ENCODE measurements at places on chromosomes 12 and 14.

DNA sequence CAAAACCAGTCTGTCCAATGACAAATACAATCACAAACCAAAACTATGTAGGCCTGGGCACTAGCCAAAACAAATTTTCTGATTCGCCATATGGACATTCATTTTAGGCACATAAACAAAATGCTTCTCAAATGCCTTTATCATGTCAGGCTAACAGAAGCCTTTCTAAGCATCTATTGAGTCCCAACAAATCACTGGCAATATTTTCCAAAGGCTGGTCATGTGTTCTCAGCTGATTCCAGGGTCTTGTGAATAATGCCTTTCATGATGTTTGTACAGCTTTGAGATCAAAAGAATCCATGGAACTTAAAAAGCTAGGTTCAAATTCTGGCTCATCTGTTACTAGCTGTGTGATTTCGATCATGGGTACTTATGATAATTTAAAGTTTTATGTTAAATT, 16.1 kb downstream of the FSCB start:
- no peak for DNase-seq

- DNase-seq, result peak; percentile 77
Measured at GRCh38 chr12:57229046-57229633, 371 bp upstream of the SHMT2 start.

- DNase-seq, result no peak
Measured at GRCh38 chr12:130489293-130489692, 151.6 kb downstream of the PIWIL1 start.

- no peak for DNase-seq
Measured at GRCh38 chr12:89980236-89980635, 271.6 kb upstream of the ATP2B1 start.

- DNase-seq, result peak; percentile 25
Measured at GRCh38 chr12:54173066-54173726, 15.6 kb downstream of the SMUG1 start.

DNA sequence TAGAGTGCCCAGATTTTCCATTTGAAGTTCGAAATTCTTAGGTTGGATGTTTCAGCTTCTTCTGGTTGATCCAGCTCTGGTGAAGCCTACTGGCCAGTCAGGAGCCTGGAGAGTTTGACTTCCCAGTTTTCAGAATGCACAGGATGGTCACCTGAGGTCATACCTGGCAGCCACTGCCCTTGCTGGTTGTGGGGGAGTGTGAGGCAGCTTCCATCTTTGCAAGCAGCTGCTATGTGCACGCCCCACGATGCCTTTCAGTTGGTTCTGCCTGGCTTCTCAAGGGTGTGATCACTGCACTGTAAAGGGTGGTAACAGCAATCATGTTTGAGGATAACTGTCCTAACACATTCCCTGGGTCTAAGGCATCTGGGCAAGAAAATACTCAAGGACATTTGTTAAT, 15.4 kb downstream of the CCDC92 start:
- DNase-seq, result no peak

DNA sequence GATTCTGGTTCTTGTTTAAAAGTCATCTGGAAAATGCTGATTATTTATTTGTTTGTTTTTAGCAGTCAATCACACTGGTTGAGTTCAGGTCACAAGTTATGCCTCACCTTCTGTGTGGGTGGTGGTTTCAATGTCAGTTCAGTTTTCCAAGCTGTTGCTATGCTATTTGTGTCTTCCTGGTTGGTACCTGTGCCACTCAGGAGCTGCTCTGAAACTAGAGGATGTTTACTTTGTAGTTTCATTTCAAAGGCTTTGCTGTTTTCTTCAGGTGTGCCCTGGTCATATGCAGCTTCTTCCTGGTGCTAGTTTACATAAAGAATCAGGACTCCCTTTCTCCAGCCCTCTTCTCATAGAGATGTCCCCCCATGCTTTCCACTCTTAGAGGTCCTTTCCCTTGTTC, 75.7 kb upstream of the PPP4R3A start:
- DNase-seq, result no peak

- peak; percentile 45 for DNase-seq
Measured at GRCh38 chr14:100223332-100224201, 15.4 kb upstream of the YY1 start.

DNA sequence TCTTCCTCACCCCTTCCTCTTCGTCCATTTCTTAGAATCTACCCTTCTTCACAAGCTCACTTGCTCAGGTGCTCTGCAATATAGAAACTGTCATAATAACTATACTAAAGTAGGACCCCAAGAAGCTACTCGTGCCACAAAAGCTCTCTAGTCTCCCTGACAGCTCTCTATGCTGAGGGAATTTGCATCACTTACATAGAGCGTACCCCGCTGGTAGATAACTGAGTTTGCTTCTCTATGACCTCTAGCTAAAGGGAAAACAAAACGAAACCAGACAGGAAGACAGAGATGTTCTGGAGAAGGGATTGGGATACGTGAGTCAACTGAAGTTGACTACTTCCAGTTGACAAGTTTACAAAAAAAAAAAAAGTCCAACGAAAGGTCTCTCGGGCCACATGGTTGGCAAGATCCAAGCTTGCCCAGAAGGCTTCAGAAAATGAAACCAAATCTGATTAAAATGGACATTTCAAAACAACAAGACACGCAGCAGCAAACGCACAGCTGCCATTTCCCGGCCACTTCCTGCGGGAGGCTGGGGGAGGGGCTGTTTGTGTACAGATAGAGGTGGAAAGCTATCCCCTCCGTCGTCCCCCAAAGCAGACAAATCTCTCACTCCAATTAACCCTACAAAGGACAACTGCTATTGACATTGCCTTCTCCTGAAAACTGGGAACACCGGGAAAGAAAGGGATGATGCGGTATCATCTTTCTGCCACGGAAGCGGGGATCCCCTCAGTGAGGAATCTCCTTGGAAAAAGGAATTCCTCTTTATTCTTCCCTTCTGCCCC, 1.3 kb downstream of the BAZ2A start:
- peak; percentile 82 for DNase-seq

- no peak for DNase-seq
Measured at GRCh38 chr14:32427726-32428528, 98.8 kb downstream of the AKAP6 start.

- DNase-seq, result no peak
Measured at GRCh38 chr14:59278111-59278510, 89.6 kb downstream of the DAAM1 start.

- no peak for DNase-seq
Measured at GRCh38 chr14:29459531-29459930, 468.1 kb downstream of the PRKD1 start.

GRCh38 chr14:95163666-95164065, 6.3 kb upstream of the DICER1 start:
- DNase-seq, result peak; percentile 75

DNA sequence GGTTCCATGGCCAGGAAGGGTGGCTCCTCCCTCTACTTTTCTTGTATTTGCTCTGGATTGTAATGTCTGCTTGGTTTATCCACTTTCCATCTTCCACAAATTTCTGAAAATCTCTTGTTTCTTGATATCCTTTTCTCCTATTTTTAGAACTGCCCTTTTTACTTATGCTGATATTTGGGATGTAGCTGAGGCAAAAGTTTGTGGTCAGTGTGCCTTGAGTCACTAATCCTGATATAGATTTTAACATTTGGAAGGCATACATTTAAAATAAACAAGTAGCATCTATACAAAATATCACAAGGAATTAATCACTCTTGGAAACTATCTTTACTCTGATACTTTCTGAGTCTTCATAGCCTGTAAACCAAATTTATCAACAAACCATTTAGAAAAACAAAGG, 11.0 kb downstream of the GRIP1 start:
- DNase-seq, result no peak

DNA sequence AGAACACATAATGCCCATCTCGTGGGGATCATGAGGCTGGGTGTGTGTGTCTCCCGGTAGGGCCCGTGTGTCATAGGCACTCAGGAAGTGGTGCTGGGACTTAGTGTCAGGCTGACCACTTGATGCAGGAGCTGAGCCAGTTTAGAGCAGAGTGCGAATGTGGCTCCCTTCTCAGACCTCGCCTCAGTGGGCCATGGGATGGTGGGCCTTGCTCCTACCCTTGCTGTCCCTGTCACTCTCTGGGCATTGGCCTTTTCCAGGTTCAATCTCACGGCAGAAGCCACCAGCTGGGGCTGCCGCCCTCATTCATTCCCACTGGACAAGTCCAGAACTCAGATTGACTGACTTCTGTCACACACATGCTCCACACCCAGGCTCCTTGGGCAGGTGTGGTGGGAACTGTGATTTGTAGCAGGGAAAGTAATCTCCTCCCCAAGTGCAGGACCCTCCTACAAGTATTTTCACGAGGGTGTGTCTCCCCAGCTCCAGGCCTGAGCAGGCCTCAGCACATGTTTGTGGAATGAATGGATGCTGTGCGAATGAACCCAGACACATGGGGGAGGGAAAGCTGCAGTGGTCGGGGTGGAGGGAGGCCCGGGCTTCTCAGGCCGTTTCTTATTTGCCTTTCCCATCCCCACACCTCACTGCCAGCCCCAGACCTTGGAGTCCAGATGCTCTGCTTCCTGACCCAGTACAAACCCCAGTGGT, 54.9 kb downstream of the BEGAIN start:
- no peak for DNase-seq

- peak; percentile 56 for DNase-seq
Measured at GRCh38 chr12:51925346-51926063, 18.2 kb downstream of the ACVRL1 start.

- DNase-seq, result no peak
Measured at GRCh38 chr14:103206836-103207387, 83.7 kb downstream of the TNFAIP2 start.

DNA sequence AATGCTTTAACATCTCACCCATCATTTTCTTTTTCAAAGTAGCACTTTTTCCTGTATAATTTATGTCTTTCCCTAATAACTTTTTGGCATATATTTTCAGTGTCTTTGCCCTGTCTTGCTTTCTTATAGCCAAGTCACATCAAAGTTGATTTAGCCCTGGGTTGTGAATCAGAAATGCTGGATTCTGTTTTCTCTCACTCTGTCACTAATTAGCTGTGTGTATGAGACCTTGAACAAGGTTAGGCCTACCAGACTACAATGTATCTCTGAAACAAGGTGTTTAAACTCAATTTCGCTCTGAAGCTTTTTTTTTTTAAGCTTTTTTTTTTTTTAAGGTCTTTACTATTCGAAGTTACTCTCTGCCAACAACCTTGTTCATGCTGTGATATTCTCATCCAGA, 25.7 kb downstream of the CNOT2 start:
- no peak for DNase-seq

DNA sequence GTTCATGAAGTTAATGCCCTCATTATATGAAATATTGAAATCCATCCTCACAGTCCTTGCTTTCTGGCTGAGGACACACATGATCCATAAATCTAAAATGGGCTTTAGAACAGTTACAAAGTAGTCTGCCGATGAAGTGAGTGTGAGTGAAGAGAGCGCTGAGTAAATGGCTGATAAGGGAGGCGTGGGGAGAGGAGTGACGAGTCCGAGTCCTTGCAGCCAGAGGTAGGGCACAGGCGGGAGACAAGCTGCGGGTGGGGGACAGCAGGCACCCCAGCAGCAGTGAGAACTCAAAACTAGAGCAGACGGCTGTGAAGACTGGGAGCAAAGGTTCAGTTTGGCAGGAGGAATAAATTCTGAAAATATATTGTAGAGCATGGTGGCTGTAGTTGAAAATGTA, 140.1 kb upstream of the ATP2B1 start:
- DNase-seq, result no peak

GRCh38 chr14:98976271-98976670, 295.7 kb downstream of the BCL11B start:
- no peak for DNase-seq

DNA sequence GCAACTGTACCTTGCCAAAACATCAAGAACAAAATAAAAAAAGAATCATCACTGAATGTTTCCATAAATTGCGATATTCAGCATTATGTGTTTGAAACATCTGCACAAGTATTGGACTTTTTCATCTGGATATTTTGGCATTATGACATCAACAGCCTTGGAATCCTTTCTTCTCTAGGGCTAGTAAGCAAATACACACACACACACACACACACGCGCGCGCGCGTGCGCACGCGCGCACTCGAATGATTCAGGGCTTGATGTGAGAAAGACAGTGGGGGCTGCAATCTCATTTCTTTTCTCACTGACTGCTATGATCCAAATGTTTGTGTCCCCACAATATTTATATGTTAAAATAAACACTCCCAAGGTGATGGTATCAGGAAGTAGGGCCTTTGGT, 90.0 kb upstream of the SLC38A4 start:
- DNase-seq, result no peak

GRCh38 chr14:81169711-81170103, 51.1 kb downstream of the GTF2A1 start:
- peak; percentile 70 for DNase-seq

DNA sequence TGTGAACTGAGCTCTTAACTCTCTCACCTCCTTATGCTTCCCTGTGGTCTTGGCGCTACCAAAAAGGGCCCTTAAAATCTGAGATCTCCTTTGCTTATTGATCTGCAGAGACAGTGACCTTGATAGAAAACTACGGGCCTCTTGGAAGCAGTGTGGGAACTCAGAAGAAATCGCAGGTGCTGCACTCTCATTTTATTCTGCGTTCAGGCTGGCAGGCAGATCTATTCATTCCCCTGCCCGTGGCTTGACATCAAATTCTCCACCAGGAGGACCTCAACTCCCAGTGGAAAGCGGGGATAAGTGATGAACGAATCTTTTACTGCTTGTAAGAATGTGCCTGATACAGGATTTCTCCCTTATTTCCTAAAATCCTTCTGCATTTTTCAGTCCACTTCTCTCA, 143.2 kb upstream of the SEL1L start:
- no peak for DNase-seq

DNA sequence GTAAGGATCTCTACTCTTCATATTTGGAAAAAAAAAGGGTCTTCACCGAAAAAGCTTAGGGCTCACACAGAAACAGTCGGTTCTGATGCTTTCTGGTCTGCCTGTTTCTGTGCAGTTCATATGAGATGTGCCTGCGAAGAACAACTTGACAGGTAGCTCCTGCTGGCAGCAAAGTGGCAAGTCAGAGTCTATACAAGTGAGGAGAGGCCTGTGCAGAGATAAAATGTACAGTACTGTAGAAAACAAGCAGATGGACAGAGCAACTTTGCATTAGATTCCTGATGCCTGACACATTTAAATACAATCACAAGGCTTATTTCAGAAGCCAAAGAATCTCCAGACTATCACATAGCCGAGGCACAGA, 936.0 kb downstream of the DIO2 start:
- no peak for DNase-seq

DNA sequence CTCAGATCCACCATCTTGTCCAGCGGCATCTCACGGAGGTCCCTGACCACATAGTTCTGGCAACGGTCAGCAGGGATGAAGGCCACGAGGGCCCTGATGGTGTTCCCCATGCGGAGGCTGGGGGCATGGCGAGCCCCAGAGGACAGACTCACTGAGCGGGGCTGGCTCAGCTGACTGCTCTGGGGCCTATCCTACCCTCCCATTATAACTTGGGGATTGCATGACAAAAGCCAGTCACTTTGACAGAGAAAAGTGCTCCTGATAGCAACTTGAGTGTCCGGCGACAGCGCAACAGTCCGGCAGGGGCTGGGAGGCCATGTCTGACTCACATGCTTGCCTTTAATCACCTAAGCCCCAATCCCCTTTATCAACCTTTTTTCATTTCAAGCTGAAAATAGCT, at the start of gene LRRC10:
Gene LRRC10 (minus strand): TSS at position 179 of the 400 bp plus-strand sequence. CDS start 69 bp downstream, at position 110.
- DNase-seq, result no peak

DNA sequence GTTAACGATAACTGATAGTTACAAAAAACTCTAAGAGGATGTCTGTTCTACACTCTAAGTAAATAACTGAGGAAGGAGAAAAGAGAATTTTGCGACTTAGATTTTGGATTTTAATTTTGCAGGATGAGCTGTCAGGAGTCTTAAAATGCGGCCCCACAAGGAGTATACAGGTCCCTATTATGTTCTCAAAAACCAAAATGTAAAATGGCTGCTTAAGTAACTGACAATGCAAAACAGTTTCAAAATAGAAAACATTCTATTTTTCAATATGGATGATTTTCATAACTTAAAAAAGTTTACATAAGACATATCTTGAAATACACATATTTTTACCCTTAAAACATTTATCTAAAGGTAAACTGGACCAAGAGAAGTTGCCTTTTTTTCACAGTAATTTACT, 2.6 kb downstream of the CD69 start:
- peak; percentile 72 for DNase-seq

Data from hematopoietic multipotent progenitor cell treated with erythropoietin and hydrocortisone succinate and interleukin-3 and kit ligand, for 4 days (in vitro differentiated cells).